ENCODE measurements at places on chromosomes 7 and 10.

- no peak for DNase-seq
These were observed 33.7 kb downstream of the MCM10 start for GRCh38 chr10:13195016-13195415.

DNA sequence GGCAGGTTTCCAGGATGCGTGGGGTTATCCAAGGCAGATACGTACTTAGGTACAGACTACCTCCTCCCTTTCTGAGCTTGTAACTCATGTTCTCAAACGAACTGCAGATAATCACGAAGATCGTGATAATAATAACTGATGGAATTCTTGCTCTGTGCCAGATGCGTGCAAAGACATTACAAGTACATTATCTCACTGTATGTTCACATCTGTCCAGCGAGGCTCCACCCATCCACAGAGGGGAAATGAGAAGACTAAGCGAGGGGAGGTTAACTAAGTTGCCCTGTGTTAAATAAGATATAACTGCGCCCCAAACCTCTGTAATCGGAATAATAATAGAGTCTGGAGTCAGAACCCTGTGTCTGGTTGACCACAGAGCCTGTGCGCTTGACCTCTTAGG lies 1.9 kb downstream of the GALNT17 start:
- no peak for DNase-seq

- DNase-seq, result no peak
These were observed 354.1 kb downstream of the TNS3 start for GRCh38 chr7:47227762-47228177.

- no peak for DNase-seq
These were observed 18.6 kb downstream of the NEUROG3 start for GRCh38 chr10:69554611-69555010.

DNA sequence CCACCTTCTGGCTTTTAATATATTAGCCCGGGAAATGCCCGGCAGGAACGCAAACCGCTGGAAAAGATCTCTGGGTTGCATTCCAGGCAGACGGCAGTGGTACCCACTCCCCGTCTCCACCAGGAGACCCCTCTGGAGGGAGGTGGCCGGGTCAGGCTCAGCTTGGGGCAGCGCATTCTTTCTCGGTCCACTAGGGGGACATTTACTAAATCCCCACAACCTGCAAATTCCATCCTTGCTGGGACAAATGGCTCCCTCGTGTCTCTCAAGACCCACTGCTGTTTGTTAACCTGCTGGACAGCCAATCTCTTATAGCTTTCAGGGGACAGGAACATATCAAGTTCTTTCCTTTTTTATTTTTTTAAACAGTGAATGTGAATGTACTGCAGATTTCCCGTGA lies 45.8 kb upstream of the CARD11 start:
- no peak for DNase-seq

DNA sequence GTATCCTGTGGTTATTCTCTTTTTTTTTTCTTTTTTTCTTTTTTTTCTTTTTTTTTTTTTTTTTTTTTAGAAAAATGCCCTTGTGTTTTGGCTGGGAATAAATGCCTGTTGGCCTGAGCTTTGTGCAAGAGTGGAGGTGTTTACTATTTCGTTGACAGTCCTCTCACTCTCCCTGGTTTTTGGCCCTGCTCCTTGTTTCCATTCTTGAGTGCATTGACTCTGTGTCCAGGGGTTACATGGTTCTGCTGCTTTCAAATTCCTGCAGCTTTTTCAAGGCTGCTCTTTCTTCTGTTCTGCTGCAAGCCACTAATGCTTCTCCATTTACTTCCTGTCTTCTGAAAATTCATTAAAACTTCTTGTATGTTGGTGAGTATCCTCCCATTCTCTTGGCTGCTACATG lies 59.7 kb upstream of the TBX20 start:
- DNase-seq, result no peak

DNA sequence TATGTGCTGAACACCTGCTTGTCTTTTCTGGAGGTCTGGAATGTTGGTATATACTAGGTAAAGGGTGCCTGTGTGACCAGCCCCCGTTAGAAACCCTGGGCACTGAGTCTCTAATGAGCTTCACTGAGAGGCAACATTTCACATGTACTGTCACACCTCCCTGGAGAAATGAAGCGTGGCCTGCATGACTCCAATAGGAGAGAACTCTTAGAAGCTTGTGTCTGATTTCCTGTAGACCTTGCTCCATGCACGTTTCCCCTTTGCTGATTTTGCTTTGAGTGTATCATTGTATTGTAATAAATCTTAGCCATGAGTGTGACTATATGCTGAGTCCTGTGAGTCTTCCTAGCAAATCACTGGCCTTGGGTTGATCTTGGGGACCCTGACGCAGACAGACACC lies 82.8 kb downstream of the PPP1R3C start:
- DNase-seq, result no peak

GRCh38 chr7:27112955-27113949 lies 10.8 kb upstream of the HOXA2 start:
- no peak for DNase-seq

DNA sequence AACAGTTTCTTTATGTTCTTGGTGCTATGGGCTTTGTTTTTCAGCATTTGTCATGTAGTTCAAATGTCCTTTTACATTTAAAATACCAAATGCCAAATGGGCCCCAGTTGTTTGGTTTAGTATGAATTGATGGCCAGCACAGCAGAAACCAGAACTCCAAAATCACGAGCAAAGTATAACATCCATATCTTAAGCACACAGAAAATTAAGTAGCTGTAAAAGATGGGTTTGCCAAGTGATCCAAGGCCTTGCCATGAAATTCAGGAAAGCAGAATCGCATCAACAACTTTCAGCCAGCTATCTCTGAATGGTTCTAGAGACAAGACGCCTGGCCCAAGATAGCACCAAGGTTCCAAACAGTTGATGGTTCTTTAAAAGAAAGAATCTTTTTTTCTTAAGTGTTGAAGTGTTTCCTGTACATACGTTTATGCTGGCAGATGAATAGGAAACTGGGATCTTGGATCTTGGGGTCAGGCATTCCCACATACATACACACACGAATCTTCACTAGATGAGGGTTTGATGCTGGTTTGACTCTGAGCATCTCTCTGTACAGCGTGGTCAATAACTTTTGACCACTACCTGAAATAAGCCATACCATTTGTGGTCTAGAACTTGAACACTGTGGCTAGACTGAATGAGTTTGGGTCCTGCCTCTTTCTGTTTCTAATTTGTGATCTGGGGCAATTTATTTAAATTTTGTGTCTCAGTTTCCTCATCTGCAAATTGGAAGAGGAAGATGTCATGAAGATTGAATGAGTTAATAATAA lies 711.8 kb downstream of the KCNMA1 start:
- no peak for DNase-seq

GRCh38 chr7:126485791-126486190 lies 767.0 kb downstream of the GRM8 start:
- DNase-seq, result no peak

DNA sequence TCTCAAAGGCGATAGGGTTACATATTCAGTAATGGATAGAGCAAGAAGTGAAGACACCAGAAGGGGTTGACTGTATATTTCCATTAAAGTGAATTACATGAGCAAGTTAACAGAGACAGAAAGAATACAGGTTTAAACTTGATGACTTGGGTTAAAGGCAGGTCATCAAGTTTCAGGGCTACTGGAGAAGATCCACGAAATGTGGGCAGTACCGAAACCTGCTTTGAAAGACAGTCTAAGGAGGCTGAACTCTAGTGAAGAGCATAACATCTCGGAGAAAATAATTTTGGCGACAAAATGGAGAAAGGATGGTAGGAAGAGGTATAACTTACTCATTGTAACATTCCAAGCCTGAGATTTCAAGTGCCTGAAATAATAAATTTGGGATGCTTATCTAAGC lies 26.6 kb upstream of the PLXDC2 start:
- DNase-seq, result no peak

DNA sequence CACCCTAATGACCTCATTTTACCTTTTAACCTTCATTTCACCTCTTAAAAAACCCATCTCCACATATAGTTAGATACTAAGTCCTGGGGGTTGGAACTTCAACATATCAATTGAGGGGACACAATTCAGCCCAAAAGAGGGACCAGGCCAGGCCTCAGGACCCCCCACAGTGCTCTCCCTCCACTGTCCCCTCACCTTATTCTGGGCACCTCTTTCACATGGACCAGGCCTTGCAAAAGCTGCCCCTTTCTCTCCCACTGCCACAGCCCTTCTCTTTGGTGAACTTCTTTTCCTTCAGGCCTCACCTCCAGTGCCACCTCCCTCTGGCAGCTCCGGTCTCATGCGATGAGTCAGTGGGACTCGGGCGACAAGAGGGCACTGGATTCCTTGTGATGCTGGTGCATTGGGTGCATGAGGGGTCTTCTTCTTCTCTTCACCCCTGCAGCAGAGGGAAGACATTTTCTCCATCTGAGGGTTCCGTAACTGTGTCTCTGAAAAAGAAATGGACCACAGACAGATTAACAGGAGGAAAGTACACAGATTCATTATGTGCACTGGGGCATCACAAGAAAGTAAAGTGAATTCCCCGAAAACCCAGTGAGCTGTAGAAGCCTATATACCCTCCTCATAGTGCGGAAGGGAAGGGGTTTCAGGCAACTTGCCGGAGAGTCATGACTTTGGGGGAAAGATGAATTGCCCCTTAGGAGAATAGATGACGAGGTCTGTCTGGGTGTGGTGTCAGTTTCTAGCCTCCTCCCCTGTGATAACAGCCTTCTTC lies 288.7 kb upstream of the IGFBP3 start:
- no peak for DNase-seq

GRCh38 chr7:77199013-77199966 lies at the start of gene FGL2:
Gene FGL2, minus strand, starts transcription at chr7:77199819. Its CDS starts 26 bp downstream, at chr7:77199793.
- DNase-seq, result no peak

GRCh38 chr10:51643734-51644133 lies 55.7 kb downstream of the CSTF2T start:
- no peak for DNase-seq

DNA sequence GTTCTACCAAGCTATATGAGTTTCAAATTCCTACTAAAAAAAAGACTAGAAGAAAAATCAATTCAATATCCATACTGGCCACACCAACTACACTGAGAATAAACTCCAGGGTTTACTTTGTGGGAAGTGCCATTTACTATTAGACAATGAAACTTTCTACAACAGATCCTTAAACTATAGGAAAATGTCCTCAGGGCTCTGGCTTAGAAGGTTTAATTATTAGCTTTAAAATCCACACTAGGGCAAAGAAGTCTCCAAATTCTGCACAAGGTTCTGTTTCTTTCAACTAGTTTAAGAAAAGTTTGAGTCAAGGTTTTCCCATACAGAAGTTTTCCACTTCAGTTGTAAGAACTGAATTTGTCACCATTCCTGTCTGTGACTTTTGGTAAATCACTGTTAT lies 231.7 kb upstream of the CCDC6 start:
- DNase-seq, result no peak

DNA sequence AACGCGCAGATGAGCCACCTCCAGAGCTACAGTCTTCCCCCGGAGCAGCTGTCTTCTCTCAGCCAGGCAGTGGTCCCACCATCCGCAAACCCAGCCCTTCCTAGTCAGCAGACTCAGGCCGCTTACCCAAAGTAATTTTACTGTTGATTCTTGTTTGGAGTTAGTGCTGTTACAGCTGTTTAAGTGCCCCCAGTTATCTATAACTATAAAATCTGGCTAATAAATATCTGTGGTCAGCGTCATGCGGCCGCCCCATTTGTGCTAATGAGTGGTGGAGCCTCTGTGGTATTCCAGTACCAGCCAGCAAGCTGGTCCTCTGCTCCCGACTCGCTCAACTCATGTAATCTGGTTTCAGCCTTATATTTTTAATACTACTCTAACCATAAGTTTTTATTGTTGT lies 43.2 kb upstream of the TMEM236 start:
- DNase-seq, result no peak

GRCh38 chr7:123028339-123028738 lies 32.8 kb upstream of the TAS2R16 start:
- DNase-seq, result no peak

GRCh38 chr10:44993226-44993921 lies 7.3 kb upstream of the ZNF22 start:
- no peak for DNase-seq

GRCh38 chr10:126783806-126784557 lies 113.5 kb upstream of the C10orf90 start:
- no peak for DNase-seq

DNA sequence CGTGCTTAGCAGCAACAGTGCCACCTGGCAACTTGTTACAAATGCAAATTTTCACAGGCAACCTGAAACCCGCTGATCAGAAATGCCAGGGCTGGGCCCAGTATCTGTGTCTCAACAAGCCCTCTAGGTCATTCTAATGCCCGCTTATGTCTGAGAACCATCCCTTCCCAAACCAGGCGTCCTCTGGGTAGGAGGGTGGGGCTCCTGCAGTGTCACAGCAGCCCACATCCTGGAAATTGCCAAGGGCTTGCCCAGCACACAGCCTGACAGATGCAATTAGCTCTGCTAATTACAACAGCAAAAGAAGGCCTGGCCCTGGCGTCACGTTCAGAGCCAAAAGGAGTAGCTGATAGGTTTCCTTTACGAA lies 15.9 kb downstream of the ITPRIP start:
- DNase-seq, result no peak

GRCh38 chr10:72333112-72334015 lies 21.4 kb downstream of the DNAJB12 start:
- DNase-seq, result no peak

- DNase-seq, result no peak
These were observed 26.6 kb downstream of the TET1 start for GRCh38 chr10:68586606-68587305.

GRCh38 chr7:76220185-76221057 lies 18.7 kb downstream of the SRRM3 start:
- DNase-seq, result no peak

DNA sequence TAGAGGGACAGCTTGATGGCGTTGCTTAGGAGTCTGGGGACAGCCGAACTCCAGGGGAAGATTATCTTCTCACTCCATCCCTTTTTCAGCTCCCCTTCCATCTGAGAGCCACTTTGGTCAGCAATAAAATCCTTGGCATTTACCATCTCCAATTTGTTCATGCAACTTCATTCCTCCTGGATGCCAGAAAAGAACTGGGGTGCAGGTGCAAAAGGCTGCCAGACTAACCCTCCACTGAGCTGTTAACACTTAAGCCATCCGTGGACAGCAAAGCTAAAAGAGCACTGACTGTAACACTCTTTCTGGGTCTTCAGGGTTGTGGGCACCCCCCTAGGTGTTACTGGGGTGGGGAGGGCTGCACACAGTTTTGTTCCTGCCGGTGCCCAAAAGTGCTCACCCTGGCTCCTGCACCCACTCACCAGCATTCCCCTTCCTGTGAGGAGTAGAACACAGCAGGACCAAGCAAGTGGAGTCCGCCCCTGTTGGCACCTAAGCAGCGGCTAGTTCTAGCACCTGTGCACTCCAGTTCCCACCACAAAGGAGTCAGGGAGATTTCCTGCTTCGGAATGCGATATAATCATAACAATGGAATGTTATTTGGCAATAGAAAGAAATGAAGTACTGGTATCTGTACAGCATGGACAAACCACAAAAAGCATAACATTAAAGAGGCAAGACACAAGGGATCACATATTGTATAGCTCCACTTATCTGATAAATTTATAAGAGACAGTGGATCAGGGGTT lies 95.1 kb downstream of the NPY start:
- DNase-seq, result no peak

GRCh38 chr10:96276831-96277230 lies 5.5 kb upstream of the BLNK start:
- DNase-seq, result no peak

GRCh38 chr10:125136087-125136486 lies 24.3 kb downstream of the CTBP2 start:
- DNase-seq, result no peak
